Activated T-helper 1 cell treated with anti-CD3 and anti-CD28 coated beads, Interleukin-12 subunit alpha, Interleukin-12 subunit beta, Interleukin-2, Interleukin-4 antibody, amounts not matched to agents 30 ng/mL and 10 ng/mL and 1 ng/mL, durations not matched to agents 14 hours and 24 hours and 36 hours (primary cell): ENCODE measurements at places on chromosomes 12 and 14. TPM values are rescaled to one million over a fixed set of nuclear protein-coding genes. Genes with fewer than 3 reads are reported as not detected.
A peak's percentile ranks its signal among the peaks of the same experiment; 100 is the strongest.

CKB gene
- 13.7 and 16.0 TPM in 2 replicates for total RNA-seq

MDGA2 gene
- total RNA-seq: not detected in 2 replicates

SLC6A15 gene
- total RNA-seq: not detected in 2 replicates

STAC3 gene
- 3.1 and 4.2 TPM in 2 replicates for total RNA-seq

SNRPF gene
- 65.6 and 70.9 TPM in 2 replicates for total RNA-seq

DNA sequence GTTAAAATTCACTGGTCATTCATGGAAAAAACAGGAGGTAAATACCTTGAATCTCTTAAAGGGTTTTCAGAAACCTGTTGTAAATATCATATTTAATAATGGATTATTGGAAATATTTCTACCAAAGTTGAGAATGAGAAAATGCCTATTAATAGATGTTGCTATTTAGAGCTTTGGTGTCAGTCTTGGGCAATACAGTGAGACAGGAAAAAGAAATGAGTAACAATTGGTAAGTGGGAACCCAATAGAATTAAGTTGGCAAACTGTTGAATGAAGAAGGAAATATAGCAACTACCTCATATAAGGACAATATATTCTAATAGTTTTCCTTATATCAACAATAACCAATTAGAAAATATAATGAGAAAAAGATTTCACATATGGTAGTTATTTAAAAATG lies 78.0 kb downstream of the ATF7IP start:
- no peak overlapping the region for H3K4me3 ChIP-seq
- peaks cover 61% of the 10 kb centered on the region for H3K36me3 ChIP-seq
- no peak for DNase-seq
- H3K27me3 ChIP-seq: no peaks in the 10 kb centered on the region
- no peak overlapping the region for H3K27ac ChIP-seq

DNA sequence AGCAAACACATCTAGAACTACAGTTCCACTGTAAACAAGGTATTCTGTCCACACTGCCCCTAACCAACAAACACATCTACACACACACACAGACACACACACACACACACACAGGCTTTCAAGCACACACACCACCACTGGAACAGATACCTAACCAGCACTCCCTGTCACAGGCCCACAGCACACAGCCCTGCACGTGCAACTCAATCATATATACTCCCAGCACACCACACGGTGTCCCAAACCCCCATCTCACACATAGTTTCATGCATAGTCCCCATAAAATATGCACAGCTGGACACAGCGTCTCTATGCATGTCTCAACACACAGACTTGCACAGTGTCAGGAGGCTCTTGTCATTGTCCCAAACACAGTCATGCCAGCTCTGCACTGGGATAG lies 27.6 kb downstream of the KRT8 start:
- peaks cover 22% of the 10 kb centered on the region for H3K4me1 ChIP-seq
- no peaks in the 10 kb centered on the region for H3K36me3 ChIP-seq
- H3K27me3 ChIP-seq: peaks cover 19% of the 10 kb centered on the region
- no peak overlapping the region for H3K27ac ChIP-seq
- H3K4me3 ChIP-seq: no peak overlapping the region

DNA sequence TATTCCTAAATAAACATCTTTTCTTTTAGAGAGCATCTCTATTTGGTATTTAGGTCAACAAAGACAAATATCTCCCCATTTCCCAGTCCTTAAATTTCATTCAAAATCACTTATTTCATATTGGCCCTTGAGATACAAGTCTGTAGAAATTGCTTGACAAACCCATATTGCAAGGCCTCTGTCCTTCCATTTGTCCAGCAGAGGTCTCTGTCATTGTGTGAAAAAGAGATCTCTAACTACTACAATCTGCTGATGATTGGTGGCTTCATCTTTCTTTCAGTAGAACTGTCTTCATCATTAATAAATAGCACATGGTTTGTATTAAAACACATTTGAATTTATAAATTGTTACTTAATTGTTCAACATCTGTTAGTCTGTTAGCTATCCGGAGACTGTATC lies 252.6 kb downstream of the ACSS3 start:
- H3K4me3 ChIP-seq: no peak overlapping the region
- no peak for DNase-seq
- no peak overlapping the region for H3K27ac ChIP-seq
- no peaks in the 10 kb centered on the region for H3K27me3 ChIP-seq
- no peaks in the 10 kb centered on the region for H3K4me1 ChIP-seq

- H3K4me3 ChIP-seq: no peak within 1 kb of the TSS
- H3K36me3 ChIP-seq: peaks cover 26% of the 10 kb centered on the region
- no peaks in the 10 kb centered on the region for H3K27me3 ChIP-seq
- no peak within 1 kb of the TSS for H3K27ac ChIP-seq
- peaks cover 32% of the 10 kb centered on the region for H3K4me1 ChIP-seq
- DNase-seq: peak; percentile 95
Measured at GRCh38 chr14:22929104-22929960, at the start of gene PRMT5. Gene PRMT5, minus strand, starts transcription at chr14:22929376. Its CDS starts 15 bp downstream, at chr14:22929361.

- H3K4me3 ChIP-seq: no peak overlapping the region
- H3K4me1 ChIP-seq: peaks cover 30% of the 10 kb centered on the region
- H3K27ac ChIP-seq: no peak overlapping the region
- H3K27me3 ChIP-seq: no peaks in the 10 kb centered on the region
- no peak for DNase-seq
Measured at GRCh38 chr14:73287071-73287470, 49.8 kb downstream of the PAPLN start.

GRCh38 chr12:51484119-51484518 lies 59.5 kb downstream of the SLC4A8 start:
- peak overlapping the region; percentile 60 for H3K4me3 ChIP-seq
- H3K27me3 ChIP-seq: peaks cover 4% of the 10 kb centered on the region
- H3K27ac ChIP-seq: peak overlapping the region; percentile 67
- peaks cover 5% of the 10 kb centered on the region for H3K36me3 ChIP-seq

DNA sequence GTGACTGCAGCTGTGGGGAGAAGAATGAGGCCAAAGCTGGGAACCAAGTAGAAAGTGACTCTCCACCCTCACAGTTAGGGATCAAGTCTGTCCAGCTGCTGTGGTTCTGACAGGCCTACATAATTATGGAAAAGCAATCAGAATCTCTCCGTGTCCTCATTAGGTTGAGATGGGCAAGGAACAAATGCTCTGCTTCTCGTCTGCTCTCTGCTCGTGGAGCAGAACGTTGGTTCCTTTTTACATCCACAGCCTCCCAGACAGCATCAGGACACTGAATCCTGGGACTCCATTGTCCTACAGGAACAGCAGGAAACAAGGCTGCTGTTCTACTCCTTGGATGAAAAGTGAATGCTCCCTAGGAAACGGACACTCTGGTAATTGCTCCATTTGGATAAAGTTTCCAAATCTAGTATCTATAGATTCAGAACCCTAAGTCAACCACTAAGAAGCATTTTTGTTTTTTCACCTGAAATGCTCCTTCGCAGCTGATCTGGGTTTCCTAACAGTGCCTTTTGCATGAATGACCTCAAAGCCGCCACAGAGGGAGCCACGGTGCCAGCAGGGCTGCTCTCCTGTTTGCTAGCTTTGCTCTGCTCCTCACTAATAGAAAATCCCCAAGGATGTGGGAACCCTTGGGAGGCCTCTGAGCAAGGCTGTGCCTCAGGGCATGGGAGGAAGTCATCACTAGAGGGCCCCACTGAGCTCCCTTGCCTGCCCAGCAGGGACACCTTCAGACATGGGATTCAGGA lies 102.0 kb downstream of the EGLN3 start:
- no peak overlapping the region for H3K27ac ChIP-seq
- peaks cover 15% of the 10 kb centered on the region for H3K4me1 ChIP-seq
- DNase-seq: no peak
- peaks cover 8% of the 10 kb centered on the region for H3K36me3 ChIP-seq
- H3K4me3 ChIP-seq: no peak overlapping the region

- H3K36me3 ChIP-seq: peaks cover 2% of the 10 kb centered on the region
- H3K27ac ChIP-seq: no peak overlapping the region
- no peaks in the 10 kb centered on the region for H3K4me1 ChIP-seq
Measured at GRCh38 chr14:65810322-65810721, 397.8 kb downstream of the FUT8 start.

- peaks cover 21% of the 10 kb centered on the region for H3K4me1 ChIP-seq
- no peak for DNase-seq
- no peak overlapping the region for H3K27ac ChIP-seq
- peaks cover 10% of the 10 kb centered on the region for H3K36me3 ChIP-seq
Measured at GRCh38 chr14:91685600-91685999, 46.3 kb downstream of the CATSPERB start.
